ENCODE measurements at places on chromosomes 6 and 20.

- no peak for DNase-seq
These were observed 32.9 kb downstream of the GCM1 start for GRCh38 chr6:53115741-53116140.

DNA sequence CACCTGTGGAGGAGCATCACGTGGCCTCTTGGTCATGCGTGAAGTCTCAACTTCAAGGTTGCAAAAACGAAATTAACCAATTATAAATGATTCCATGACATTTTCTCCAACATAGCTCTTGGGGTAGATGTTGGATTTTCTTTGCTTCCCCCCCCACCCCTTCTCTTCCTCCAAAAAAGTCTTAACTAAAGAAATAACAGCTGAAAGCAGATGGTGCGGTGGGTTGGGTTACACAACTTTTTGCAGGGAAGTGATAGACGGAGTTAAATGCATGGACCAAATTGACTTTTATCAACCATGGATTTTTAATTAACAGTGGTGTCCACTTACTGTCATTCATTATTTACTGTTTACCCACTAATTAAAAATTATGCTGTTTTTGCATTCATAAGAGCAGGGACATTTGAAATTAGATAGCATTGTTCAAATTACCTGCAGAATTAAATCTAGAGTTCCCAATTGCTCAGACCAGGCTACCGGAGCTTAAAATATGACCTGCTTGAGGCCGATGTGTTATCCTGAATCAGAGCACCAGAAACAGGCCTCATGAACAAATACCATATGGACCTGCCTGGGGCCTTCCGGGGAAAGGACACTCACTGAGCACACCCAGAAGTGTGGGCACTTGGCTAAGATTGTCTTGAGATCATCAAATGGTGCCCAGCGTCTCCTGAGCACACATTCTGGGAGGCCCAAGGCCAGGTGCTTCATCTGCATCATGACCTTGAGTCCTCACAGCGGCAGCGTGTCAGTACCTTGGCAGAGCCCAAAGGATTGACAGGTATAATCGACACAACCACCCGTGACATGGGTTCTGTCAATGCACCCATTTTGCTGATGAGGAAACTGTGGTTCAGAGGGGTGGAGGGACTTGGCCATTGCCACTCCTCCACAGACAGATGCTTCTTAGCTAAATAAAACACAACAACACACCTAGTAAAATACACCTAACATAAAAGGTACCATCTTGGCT lies 41.5 kb downstream of the APCDD1L start:
- no peak for DNase-seq

- DNase-seq: no peak
These were observed 481.1 kb downstream of the BMP2 start for GRCh38 chr20:7248281-7249201.

- no peak for DNase-seq
These were observed 1.1 kb upstream of the FAM162B start for GRCh38 chr6:116766506-116767176.

- DNase-seq: no peak
These were observed 184.2 kb downstream of the COL9A1 start for GRCh38 chr6:70118670-70119069.
